ENCODE measurements at places on chromosomes 12 and 14.

GRCh38 chr12:52207895-52208294 lies 16.1 kb upstream of the KRT80 start:
- no peak for DNase-seq

GRCh38 chr12:13251521-13251920 lies 55.0 kb downstream of the EMP1 start:
- no peak for DNase-seq

GRCh38 chr12:54439521-54440255 lies 20.6 kb upstream of the ITGA5 start:
- no peak for DNase-seq

DNA sequence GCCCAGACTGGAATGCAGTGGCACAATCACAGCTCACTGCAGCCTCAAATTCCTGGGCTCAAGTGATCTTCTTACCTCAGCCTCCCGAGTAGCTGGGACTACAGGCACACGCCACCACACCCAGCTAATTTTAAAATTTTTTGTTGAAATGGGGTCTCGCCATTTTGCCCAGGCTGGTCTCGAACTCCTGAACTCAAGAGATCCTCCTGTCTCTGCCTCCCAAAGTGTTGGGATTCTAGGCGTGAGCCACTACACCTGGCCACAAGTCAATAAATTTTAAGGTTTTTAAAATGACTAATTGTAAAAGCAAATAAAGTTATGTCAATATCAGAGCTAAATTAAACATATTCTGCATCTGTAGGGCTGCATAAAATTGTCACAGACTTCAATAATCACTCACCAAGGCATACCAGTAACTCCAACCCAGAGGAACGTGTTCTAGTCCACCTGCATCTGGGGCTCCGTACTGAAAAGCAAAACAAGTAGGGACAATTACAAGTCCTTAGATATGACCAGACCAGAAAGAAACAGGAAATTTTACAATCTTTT lies 13.9 kb downstream of the GNS start:
- DNase-seq, result no peak

- DNase-seq, result no peak
Observed at GRCh38 chr12:19222558-19222957, 93.0 kb downstream of the PLEKHA5 start.

GRCh38 chr14:26067786-26068459 lies 529.9 kb downstream of the NOVA1 start:
- no peak for DNase-seq

DNA sequence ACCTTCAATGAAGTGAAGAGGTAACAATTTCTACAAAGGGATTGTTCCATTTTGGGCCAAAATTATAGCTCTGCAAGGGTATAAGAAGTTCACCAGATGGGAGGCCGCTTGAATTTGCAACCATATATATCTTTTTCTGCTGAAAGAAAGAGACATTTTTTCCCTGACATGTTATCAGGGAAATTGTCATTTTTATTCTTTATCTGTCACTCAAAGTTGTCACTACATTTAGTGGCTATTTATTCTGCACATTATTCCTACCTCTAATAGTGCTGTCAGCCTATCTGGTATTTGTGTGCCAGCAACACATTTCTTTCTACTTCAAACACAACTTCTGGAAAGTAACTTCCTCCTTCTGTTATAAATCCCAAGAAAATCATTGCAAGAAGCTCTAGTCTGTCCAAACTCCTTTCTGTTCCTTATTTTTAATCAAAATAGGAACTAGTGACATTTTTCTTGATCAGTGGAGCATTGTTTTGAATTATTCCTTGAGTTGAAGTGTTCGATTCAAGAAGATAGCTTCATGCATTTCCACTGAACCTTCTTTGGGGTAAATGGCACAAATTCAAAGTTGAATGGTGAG lies 137.9 kb upstream of the ATP2B1 start:
- no peak for DNase-seq

GRCh38 chr12:52147367-52147963 lies 44.3 kb downstream of the KRT80 start:
- no peak for DNase-seq

DNA sequence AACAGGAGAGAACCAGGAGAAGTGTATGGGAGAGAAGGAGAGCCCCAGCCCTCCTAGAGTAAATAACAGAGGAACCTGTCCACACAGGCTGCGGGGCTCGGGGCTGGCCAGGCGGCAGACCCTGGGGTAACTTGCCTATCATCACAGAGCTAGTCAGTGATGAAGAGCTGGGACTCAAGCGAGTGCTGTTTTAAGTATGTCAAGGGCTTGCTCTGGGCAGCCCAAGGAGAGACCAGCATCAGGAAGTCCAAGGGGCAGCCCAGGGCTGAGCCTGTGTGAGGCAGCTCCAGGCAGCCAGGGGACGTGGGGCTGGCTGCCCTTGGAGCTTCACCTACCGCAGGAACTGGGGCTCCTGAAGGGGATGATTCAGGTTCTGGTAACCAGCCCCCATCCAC lies 10.0 kb downstream of the VWF start:
- DNase-seq, result no peak

GRCh38 chr12:90593596-90594295 lies 361.2 kb downstream of the CCER1 start:
- DNase-seq, result no peak

DNA sequence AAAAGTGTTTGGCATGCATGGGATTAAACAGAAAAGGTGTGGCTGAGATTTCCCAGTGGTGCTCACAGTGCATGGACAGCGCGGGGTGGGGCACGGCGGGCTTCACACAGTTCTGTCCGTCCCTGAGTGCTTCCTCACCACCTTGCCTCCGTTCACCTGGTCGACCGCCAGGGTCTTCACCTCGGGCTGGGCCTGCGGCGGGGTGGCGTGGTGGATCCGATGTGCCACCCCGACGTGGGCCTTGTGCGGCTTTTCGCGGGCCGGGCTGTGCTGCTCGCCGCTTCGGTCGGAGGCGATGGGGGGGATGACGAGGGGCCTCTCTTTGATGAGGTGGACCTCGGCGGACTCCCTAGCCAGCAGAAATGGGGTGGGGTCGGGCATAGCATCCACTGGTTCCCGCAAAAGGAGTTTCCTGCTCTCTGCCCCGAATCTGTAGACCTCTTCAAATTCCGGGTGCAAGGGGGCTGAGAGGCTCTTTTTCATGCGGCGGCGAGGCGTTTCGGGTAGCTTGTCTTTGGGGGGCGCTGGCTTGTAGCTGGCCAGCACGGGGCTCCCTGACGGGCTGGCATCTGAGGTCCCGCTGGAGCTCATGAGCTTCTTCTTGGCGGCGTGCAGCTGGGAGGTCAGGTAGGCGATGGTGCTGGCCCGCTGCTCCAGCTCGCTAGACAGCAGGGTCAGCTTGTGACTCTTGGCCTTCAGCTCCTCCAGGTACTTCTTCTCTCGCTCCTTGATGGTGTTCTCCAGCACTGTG lies 35.5 kb downstream of the CCDC92 start:
- no peak for DNase-seq

DNA sequence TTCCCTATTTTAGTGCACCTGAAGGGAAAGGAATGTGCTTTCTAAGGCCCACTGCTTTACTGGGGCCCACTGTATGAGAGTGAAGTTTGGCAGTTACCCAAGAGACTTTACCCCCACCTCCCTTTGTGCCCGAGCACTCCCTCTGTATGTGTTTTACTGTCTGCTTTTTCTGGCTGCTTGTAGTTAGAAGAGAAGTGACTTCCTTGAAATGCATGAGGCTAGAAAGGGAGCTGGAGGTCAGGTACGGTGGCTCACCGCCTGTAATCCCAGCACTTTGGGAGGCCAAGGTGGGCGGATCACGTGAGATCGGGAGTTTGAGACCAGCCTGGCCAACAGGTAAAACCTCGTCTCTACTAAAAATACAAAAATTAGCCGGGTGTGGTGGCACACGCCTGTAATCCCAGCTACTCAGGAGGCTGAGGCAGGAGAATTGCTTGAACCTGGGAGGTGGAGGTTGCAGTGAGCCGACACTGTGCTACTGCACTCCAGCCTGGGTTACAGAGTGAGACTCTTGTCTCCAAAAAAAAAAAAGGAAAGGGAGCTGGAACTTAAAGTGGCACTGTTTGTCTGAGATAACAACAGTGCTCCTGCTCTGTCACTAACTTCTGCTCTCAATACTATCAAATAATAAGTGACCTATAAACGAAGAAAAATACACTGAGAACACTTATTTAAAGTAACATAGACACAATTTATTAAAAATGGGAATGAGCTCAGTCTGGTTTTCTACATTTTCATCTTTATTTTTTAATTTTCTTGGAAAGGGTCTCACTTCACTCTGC lies 5.8 kb downstream of the TRIP11 start:
- DNase-seq, result no peak

DNA sequence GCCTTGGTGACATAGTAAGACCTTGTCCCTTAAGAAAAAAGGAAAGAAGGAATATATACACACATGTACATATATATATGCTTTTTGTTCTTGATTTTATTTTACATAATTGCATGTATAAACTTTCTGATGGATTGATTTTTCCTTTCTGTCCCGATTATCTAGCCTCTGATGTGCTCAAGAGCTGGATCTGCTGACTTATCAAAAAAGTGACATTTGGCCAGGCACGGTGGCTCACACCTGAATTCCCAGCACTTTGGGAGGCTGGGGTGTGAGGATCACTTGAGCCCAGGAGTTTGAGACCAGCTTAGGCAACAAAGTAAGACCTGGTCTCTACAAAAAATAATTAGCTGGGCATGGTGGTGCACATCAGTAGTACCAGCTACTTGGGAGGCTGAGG lies 12.0 kb downstream of the SNRNP35 start:
- no peak for DNase-seq

DNA sequence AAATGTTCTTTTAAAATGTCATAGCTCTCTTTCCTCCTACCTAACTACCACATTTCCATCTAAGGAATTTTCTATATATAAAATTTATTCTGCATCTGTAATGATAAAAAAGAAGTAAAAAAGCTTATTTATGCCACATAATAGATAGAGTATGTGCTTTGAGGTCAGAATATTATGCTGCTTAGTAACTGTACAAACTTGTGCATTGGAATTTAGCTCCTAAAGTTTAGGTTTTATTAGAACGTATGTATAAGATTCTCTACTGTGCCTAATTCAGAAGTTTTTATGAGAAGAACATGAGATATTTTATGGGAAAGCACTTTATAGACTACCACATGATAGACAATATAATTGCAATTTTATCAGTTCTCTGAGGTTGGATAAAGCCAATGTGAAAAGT lies 384.6 kb downstream of the SLC16A7 start:
- DNase-seq, result no peak

GRCh38 chr12:68886636-68887572 lies 46.1 kb downstream of the CPM start:
- DNase-seq, result no peak

DNA sequence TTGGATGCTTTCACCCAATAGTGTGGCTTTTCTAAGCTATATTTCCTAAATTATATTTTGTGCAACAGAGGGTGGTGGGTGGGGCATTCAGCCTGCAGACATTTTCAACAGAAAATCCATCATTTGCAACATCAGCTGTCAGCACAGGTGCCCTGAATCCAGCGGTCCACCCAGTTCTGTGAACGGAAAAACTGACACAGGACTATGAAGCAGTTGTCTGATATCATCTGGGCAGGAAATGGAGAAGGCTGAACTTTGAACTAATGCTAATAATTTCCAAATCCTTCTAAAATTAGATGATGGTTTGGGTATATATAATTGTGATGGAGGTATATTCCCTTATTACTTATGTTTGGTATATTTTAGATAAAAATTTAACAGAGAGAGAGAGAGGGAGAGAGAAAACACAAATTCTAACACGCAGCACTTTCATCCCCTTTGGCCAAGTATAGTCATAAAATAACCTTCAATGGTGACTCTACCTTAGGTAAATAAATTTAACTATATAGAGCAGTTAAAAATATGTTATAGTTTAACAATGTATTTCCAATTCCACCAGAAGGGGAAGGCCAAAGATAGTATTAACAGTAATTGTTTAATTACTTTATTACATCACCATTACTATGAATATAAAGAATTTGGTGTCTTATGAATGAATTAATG lies 58.3 kb upstream of the PTPRB start:
- no peak for DNase-seq

- no peak for DNase-seq
Observed at GRCh38 chr14:95363468-95363954, 43.8 kb upstream of the CLMN start.

DNA sequence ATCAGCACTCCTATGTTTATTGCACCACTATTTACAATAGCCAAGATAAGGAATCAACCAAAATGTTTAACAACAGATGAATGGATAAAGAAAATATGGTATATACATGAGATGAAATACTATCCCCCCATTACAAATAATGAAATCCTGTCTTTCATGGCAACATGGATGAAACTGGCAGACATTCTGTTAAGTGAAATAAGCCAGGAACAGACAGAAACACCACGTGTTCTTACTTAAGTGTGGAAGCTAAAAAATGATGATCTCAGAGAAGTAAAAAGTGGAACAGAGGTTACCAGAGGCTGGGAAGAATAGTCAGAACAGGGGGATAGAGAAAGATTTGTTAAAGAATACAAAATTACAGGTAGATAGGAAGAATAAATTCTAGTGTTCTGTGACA lies 113.7 kb upstream of the MDM1 start:
- no peak for DNase-seq

Data from stimulated activated CD8-positive, alpha-beta memory T cell treated with anti-CD3 and anti-CD28 coated beads, Interleukin-4, amount 100 ng/mL, for 4 hours (primary cell).